ENCODE measurements at places on chromosomes 4 and X.

GRCh38 chr4:70925899-70926635, 23.9 kb downstream of the MOB1B start:
- no peak for DNase-seq

- DNase-seq, result no peak
These were observed 526.5 kb downstream of the TRIML1 start for GRCh38 chr4:188665491-188666457.

DNA sequence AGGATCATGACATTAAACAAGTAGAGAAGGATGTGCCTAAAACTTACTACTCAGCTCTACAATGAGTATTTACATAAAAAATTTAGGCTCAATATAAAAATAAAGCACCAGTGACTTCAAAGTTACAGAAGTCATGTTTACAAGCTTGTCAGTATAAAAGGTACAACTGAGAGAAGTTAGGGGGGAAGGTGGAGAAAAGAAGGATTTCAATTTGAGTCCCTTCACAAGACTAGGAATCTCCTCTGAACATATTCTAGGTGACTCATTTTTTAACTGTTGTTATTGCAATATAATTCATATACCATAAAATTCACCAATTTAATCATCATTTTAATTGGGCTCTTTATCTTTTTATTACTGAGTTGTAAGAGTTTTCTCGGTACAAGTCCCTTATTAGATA, 26.9 kb downstream of the FRYL start:
- DNase-seq, result no peak

GRCh38 chrX:154600759-154601374, 15.9 kb downstream of the CTAG1A start:
- DNase-seq, result no peak

- no peak for DNase-seq
These were observed 1.4 kb downstream of the APLN start for GRCh38 chrX:129653181-129653970.

- no peak for DNase-seq
These were observed 12.4 kb upstream of the CXXC4 start for GRCh38 chr4:104507112-104507511.

DNA sequence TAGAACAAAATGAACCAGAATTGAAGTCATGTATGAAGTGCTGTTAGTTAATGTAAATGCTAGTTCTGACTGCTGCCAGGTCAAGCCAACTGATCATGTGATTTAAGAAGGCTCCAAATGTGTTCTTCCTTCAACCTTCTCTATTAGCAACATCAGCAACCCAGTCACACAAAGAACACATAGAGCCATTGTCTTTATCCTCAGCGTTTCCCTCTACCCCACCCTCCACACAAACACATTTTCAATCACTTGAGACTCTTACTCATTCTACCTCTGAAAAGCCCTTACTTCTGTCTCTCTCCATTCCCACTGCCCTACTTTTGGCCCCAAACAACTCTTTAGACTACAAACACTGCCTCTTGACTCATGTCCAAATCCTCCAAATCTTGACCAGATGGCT, 89.7 kb upstream of the KDR start:
- DNase-seq, result no peak

DNA sequence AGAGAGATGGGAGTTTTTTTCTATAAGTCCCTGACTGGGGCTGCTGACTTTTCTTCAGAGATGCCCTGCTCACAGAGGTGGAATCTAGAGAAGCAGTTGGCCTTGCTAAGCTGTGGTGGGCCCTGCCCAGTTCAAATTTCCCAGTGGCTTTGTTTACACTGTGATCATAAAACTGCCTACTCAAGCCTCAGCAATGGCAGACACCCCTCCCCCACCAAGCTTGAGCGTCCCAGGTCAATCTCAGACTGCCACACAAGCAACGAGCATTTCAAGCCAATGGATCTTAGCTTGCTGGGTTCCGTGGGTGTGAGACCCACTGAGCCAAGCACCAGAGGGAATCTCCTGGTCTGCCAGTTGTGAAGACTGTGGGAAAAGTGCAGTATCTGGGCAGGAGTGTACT, 199.8 kb upstream of the WDFY3 start:
- DNase-seq, result no peak

DNA sequence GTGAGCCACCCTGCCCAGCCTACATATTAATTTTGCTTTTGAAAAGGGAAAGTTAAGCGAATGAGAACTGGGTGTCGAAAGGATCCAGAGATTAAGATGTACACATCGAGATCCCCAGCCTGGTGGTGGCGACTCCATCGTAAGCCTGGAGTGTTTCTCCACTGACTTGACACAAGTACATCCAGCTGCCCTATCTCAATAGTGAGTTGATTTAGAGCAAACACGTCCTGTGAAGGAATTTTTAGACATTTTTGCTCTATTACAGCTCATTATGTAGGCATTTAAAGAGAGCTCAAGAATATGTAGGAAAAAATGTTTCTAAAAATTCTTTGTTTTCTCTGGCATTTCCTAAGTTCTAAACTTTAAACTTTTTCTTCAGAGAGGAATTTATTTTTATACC, 11.7 kb upstream of the CLDN34 start:
- DNase-seq, result no peak

DNA sequence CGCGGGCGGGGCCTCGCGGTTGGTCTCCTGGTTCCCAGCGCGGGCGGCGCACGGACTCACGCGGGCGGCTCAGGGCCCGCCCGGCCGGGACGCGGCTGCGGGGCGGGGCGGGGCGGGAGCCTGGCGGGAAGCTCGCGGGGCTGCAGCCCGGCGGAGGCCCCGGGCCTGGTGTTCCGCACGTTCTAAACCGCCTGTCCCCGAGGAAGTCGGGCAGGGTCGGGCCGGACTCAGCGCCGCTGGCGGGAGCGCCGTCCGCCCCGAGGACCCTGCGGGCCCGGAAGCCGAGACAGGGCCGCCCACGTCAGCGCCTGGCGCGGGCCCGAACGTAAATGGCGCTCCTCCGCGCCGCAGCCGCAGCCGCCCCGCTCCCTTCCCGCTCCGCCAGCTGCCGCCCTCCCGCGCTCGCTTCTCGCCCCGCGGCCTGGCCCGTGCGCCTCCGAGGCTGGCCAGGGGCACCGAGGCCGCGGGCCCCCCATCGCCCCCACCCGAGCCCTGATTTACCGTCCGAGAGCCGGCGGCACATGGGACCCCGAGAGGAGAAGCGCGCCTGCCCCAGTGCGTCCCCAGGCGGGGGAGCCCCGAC, 309 bp upstream of the CTBP1 start:
- peak; percentile 66 for DNase-seq

GRCh38 chr4:185018834-185019455, 655 bp downstream of the HELT start:
- no peak for DNase-seq

DNA sequence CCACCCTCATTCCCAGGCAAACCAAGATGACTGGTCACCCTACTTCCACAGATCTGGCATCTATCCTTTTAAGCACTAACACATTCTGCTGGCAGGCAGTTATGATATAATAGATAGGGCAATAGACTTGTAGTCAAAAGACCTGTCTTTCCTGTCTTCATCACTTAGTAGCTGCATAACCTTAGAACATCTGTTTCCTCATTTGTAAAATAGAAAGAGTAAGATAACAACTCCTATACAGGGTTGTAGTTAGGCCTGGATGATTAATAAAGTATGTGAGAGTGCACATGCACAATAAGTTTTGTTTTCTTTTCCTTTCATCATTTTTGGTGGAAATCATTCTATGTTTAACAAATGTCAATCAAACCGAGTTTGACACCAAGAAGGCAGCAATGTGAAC, 72.1 kb downstream of the GPR82 start:
- DNase-seq, result no peak

DNA sequence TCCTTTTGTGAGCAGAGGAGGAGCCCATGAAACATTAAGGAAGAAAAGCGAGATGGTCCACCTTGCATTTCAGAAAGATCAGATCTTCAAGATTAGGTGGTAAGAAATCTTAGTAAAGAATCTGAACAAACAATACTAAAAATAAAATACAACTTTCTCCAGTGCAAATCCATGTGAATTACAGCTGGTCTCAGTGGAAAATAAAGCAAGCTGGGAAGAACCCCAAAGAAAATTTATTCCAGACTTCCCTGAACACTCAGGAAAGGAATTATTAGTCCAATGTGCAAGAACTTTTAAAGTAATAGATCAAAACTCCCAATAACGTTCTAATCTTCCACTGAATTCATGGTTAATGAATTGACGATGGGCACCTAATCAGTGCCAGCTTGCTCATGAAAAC, 37.3 kb upstream of the C1QTNF7 start:
- no peak for DNase-seq

DNA sequence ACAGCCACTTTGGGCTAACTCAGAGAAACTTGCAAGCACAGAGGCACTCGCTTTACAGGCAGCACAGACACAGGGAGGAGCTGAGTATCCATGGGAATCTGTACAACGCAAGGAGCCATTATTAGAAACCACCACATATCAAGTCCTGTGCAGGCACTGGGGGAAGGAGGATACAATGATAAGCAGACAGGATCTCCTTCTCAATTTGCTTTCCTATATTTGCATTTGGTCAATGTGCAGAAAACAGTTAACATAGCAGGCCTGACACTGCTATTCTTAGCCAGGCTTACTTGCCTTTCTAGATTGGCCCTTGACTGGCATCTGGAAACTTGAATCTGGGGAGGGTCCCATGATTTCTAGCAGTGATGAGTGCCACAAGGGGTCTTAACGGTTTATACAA, 65.8 kb downstream of the TEC start:
- DNase-seq, result no peak

GRCh38 chrX:7086384-7086783, 61.1 kb upstream of the STS start:
- no peak for DNase-seq

GRCh38 chrX:134764202-134764785, 106.0 kb upstream of the PLAC1 start:
- no peak for DNase-seq

- no peak for DNase-seq
These were observed 236.2 kb downstream of the EVC2 start for GRCh38 chr4:5472160-5472591.

GRCh38 chr4:11608992-11609391, 180.3 kb upstream of the HS3ST1 start:
- DNase-seq, result no peak

DNA sequence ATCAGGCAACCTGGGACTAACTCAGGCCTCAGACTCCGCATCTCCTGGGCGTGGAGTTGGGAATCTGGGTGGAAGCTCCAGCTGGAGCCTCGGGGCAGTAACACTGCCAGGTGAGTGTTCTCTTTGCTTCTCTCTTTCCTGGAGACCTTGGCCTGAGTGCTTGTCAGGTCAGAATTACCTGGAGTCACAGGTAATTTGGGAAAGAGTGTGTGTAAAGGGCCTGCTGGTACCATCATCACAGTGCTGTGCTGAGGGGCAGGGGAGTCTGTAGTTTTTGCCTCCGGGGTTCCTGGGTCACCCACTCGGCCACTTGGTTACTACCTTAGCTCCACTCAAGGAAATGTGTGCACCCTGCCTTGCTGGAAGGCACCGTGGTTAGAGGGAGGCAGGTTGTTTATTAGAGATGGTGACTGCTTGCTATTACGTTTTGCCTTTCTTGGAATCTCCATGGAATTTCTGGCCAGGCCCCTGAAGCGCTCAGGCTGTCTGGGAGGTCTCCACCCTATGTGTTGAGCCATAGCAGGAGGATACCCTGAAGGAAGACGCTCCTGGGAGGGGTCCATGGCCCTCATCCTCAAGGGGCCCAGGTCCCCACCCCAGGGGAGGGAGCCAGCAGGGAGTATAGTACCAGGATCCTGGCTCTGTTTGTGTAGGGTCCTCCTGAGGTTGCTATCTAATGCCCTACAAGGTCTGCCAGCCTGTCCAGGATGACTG, 2.9 kb downstream of the GPR78 start:
- DNase-seq, result no peak

DNA sequence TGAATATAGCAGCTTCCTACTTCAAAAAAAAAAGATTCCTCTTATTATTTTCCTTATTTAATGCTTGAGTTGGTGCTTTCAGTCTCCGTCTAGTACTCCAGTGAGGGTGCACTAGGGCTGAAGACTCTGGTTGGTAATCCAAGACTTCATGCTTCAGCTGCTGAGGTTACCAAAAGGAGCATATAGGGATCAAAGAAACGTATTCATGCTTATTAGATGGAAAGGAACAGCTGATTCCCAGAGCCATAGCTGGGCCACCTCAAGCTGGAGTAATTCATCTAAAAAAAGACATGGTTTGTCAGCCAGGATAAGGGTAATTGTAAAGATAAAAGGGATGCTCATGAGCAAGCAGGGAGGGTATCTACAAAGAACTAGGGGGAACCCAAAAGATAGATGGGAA, 131.7 kb upstream of the FAM47B start:
- no peak for DNase-seq

GRCh38 chr4:94284889-94285288, 57.7 kb downstream of the HPGDS start:
- no peak for DNase-seq

GRCh38 chr4:156946516-156947424, 24.8 kb downstream of the PDGFC start:
- DNase-seq, result no peak

- DNase-seq, result no peak
These were observed 71.4 kb upstream of the PSAPL1 start for GRCh38 chr4:7506119-7506518.

GRCh38 chr4:89121387-89122068, 10.2 kb downstream of the TIGD2 start:
- DNase-seq, result no peak

DNA sequence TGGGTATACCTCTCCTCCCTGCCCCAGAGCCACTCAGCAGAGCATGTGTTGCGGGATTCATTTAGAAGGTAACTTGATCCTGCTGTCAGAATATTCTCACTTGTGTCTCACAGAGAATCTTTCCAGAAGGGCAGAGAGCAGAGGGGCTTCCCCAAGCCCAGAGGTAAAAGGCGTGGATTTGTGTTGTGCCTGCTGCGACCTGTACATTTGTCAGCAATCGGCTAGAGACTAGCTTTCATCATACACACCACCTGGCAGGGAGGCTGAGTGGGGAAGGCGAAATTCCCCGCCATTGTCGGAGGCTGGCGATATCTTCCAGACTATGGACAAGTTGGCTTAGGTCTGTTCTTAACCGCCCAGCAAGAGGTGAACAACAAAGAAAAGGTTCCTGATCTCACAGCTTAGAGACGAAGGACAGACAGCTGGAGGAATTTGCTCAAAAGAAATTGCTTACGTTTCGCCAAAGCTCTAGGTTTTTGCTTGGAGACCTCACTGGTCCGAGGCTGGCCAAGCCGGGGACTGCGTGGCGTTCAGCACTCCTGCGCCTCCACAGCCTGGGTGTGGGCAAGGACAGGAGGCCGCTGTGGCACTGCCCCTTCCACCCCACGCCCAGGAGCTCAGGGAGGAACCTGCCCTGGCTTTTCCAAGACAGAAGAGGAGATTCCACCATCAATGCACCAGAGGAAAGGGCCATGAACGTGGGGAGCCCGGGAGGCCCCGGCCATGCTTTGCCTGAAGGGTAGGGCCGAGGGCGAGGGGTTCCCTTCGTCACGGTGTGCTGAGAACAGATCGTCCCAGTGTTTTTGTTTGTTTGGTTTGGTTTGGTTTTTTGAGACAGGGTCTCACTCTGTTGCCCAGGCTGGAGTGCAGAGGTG, 69.4 kb downstream of the DCTD start:
- no peak for DNase-seq
